ENCODE measurements at places on chromosomes 3 and 15. TPM values are rescaled to one million over a fixed set of nuclear protein-coding genes. Genes with fewer than 3 reads are reported as not detected.
A peak's percentile ranks its signal among the peaks of the same experiment; 100 is the strongest.

USP13 gene
- 21.1 TPM for polyA plus RNA-seq

FBXL2 gene
- 33.5 TPM for polyA plus RNA-seq

TLNRD1 gene
- polyA plus RNA-seq = 15.9 TPM

GRCh38 chr3:42733501-42734262, 31.1 kb upstream of the HHATL start:
- no peak for DNase-seq

- no peak for DNase-seq
These were observed 45.2 kb downstream of the TYRO3 start for GRCh38 chr15:41603941-41604911.

DNA sequence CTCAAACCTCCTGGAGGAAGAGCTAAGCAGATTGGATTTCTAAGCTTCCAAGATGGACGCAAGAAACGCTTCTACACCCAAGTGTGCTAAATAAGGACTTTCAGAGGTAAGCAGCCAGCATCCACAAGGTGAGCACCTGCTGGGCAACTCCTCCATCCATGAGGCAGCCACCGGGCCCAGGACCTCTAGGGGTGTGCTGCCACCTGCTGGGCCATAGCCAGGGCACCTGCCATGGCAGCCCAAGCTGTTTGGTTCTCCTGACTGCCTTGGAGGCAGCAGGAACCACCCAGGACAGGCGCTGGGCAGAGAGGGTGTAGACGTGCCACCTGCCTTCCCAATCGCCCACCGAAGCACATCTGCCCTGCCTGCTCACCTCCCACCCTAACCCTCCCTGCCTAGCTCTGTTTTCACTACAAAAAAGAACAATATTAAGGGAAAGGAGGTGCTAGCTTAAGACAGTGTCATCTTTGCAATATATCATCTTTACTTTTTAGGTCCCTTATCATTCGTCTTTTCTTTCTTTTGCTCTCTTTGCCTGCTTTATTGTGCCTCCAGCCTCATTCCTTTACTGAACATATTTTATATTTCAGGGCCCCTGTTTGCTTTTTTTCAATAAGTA, 12.9 kb downstream of the C15orf62 start:
- DNase-seq = no peak

- DNase-seq = no peak
These were observed 33.4 kb upstream of the CTDSPL2 start for GRCh38 chr15:44394062-44394461.

- peak; percentile 67 for DNase-seq
These were observed 102.5 kb upstream of the PDZRN3 start for GRCh38 chr3:73727117-73727821.

DNA sequence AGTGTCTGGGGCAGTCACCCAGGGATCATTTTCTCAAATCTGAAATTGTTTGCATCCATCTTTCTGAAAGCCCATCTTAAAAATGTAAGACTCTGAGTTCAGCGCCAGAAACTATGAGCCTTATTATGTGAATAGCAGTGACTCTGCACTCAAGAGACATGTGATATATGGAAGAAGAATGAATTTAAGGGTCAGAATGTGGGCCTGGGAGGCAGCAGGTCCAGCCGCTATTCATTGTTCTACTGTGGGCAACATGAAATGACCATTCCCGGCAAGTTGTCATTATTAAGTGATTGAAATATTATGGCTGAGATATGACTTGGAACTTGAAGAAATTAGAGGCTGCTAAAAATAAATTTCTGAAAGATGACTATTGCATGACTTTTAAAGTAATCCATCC, 228.6 kb upstream of the ARRDC4 start:
- no peak for DNase-seq

GRCh38 chr15:56538901-56539545, 74.1 kb upstream of the MNS1 start:
- no peak for DNase-seq

DNA sequence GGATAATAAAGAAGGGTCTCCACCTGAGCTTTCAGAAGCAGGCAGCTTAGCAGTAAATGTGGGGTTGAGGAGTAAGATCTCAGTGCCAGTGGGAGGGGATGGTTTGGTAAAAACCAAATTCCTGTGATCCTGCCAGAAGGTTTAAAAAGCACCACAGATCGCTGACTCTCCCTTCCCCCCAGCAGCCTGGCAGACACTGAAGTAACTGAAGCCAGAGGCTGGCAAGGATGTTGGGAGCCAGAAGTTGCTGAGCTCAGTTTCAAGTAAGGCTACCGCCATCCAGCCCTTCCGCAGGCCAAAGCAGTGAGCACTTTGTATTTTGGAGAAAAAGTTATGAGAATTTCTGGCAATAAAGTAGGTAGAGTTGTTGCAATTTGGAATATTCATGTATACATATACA, 246.4 kb downstream of the ZNF621 start:
- no peak for DNase-seq

DNA sequence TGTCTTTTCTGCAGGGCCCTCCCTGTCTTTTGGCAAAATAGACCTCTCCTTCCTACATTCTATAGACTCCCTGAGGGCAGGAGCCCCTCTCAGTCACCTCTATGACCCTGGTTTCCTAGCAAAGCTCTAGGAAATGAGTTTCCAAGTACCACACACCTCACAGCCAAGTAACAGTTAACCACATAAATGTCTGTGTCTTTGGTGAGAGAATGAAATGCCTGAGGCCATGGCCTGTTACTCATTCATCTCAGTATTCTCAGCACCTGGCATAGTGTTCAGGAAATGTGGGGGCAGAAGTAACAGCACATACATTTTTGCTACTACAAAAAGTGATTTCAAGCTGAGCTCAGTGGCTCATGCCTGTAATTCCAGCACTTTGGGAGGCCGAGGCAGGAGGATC, 21.0 kb downstream of the RFT1 start:
- DNase-seq = no peak

DNA sequence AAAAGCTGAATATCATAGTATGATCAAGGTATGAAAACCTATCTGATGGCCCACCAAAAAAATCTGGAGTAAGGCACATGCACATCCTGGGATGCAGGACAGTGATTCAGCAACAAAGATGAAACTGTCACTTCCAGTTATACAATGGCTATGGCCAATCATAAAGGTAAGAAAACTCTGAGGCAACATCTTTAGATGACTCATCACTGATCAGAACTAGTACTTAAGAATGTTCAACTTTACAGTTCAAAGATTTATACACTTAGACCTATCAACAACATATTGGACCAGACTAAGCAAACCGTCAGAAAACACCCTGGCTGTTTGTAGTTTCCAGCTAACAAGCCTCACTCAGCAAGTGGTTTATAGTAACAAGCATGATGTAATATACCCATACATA, 21.3 kb upstream of the PLCH1 start:
- no peak for DNase-seq

DNA sequence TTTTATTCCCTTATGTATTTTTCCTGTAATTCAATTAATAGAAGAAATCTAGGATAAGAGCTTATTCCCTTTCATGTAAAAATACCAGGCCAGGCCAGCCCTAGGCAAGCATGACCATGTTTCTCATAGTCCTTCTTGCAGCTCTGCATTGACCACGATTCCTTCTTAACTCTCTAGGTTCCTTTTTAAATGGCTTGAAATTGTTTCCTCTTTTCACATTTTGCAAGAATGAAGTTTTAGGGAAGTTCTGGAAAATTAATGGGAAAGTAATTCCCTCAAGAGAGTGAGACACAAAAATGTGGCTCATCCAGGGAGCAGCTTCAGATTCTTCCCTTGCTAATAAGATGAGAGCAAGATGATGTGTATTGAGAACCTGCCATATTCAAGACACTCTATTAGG, 116.5 kb upstream of the FGF7 start:
- no peak for DNase-seq

DNA sequence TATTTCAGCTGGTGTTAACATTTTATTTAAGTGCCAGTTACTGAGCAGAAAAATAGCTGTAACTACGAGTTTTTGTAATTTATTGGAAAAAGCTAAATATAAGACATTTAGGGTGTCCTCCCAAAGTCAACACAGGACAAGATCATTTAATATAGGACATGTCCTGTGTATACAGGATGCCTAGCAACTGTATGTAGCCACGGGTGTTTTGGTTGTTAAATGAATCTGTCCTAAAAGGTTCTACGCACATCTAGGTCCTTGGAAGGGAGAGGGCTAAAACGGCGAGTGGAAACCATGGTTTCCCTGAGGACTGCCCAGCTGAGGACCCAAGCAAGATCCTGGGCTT, 565 bp upstream of the ZNF621 start:
- DNase-seq = no peak

DNA sequence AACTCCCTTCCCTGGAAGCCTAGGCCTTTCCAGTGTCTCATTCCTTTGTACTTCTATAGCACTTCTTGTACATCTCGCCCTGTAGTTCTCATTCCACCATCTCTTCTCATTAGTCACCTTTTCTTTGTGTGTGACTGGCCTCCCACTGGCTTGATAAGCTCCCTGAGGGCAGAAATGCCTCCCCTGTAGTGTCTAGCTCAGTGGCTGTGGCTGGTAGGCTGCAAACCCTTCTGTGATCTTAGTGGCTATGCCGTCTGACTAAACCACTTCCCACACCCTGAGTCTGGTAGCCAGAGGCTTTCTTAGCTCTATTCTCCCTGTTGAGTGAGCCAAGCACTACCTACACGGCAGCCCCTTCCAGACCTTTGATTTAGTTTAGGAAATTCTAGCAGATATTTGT, 24.4 kb upstream of the TNFAIP8L3 start:
- DNase-seq = no peak

GRCh38 chr15:59295261-59296001, 77.2 kb downstream of the MYO1E start:
- DNase-seq = no peak

DNA sequence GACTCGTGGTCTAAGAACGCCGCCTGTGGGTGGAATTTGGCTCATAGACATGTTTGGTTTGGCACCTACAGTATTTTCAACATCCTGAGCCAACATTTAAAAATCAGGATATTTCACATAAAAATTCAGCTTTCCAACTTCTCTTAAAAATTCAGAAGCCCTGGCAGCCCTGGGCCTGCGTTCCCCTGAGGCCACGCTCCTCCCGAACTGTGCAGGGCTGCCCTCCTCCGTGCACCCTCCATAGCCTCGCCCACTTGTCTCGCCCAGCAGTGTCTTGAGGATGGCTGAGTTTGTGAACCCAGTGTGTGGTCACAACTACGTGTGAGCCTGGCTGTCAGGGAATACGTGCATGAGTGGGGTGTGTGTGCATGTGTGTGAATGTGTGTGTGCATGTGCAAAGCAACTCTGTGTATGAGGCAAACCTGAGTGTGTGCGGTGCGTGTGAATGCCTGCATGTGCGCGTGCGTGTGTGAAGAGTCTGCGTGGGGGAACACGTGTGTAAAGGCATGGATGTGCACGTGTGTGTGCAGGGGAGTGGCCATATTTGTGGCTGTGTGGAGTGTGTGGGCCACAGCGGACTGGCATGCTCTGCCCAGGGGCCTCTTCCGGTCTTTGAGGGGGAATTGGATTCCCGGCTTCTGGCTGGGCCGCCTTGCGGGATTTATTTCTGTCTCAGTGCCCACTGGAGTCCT, 30.9 kb downstream of the PTH1R start:
- DNase-seq = no peak

GRCh38 chr15:96037584-96037983, 292.9 kb upstream of the NR2F2 start:
- DNase-seq = no peak

GRCh38 chr3:121481106-121481880, 64.5 kb downstream of the POLQ start:
- DNase-seq = peak; percentile 80

GRCh38 chr15:65258375-65259262, 28.1 kb downstream of the PARP16 start:
- peak; percentile 78 for DNase-seq

DNA sequence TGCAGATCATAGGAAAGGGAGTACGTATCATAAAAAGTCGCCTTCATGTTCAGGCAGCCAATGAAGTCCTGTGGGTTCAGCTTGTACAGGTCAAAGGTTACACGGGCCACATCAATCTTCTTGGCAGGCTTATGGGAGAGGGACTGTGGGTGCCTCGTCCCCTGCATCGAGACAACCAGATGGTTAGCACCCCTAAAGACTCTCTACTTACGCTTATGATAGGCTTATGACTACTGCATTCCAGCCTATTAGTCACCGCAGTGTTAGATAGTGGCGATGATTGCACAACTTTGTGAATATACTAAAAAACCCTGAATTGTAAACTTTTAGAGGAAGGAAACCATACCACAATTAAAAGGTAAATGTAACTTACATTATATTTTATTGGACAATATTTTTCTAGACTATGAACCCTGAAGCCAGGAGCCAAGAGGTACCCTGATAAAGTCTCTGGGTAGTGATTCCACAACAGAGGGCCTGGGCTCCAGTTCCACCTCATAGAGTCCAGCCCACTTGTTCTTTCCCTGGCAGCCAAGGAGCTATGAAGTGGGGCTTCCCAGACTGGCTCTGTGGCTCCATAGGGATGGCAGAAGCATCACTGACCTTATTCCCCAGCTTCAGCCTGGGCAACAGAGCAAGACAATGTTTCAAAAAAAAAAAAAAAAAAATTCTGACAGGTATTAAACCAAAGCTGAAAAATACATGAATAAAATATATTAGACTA, 2.5 kb upstream of the FANCD2 start:
- no peak for DNase-seq

GRCh38 chr3:64351713-64352638, 126.7 kb upstream of the PRICKLE2 start:
- DNase-seq = no peak
